CD4-positive, alpha-beta T cell treated with Interleukin-17A for 1 hour (primary cell): ENCODE measurements at places on chromosomes 6 and 20.
A peak's percentile ranks its signal among the peaks of the same experiment; 100 is the strongest.

- no peak for DNase-seq
Measured at GRCh38 chr20:53515749-53516148, 77.9 kb downstream of the ZNF217 start.

GRCh38 chr6:154347981-154348380 is 8.6 kb downstream of the IPCEF1 start:
- no peak for DNase-seq

- DNase-seq, result no peak
Measured at GRCh38 chr20:57620999-57621398, 773 bp upstream of the ZBP1 start.

GRCh38 chr6:42101186-42101657 is 41.2 kb downstream of the C6orf132 start:
- no peak for DNase-seq

DNA sequence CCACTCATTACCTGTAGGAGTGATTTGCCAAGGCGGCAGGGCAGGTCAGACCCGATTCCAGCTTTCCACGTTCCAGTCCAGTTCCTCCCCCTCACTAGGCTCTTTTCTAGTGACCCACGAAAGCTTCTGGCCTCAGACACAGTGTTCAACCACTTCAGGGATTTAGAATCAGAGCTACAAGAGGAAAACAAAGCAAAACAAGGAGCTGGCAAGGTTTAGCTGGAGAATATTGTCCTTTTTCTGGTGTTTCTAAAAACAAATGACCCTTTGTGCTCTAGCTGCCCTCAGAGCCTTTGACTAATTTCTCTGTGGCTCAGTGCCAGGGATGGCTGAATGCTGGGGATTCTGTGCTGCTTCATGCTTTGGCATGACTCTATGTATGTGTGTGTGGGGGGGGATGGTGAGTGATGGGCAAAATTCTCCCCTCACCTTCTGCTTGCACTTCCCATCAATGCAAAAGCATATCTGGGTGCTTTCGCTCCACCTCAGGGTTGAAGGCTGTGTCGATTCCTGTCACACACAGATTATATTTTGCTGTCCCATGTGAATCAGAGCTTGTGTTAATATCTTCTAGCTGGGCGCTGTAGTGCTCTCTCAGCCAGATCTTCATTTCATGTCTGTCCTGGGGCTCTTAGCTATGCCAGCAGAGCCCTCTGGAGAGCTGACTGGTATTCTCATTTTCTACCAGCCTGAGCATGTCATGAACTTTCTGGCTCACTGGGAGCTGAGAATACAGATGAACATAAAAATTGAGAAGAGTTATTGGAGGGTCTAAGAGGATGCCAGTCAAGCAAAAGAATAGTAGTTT is 19.3 kb upstream of the NEDD9 start:
- DNase-seq, result no peak

- no peak for DNase-seq
Measured at GRCh38 chr20:48841875-48842529, 14.2 kb upstream of the PREX1 start.

DNA sequence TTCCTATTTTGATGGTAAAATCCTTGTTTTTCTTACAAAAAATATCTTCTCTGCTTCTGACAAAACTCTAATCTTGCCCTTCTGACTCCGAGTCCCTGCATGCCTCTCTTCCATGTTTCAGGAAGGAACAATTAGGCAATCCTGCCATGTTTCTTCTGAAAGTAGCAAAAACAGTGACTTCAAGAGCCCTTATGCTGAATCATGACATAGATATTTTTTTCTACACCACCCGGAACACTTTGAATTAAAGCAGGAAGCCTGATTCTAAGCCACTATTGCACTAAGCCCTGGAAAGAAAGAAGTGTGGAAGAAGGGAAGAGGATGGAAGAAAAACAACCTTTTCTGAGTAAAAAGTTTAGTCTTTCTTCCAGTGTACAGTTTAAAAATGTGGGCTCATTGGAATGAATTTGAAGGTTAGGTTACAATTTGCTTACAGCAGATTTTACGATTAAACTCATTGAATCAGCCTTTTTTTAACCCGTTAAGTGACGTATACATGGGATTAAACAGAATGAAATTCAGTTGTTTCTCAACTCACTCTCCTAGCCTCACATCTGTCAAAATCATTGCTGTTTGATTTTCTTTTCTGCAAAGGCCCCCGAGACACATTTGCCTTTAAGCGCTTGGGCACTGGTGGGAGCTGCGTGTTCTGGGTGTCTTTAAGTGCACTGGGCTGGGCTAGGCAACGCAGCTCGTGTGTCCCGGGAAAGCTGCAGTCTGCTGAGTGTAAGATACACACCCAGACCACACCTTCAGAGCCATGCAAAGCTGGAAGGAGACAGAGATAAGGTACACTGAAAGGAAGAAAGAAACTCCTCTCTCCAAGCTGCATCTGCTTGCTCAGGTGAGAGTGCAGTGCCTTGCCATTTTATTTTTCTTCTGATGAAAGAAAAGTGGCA is 159.4 kb upstream of the CITED2 start:
- DNase-seq, result no peak

- DNase-seq, result no peak
Measured at GRCh38 chr6:97626671-97627441, 343.8 kb upstream of the MMS22L start.

DNA sequence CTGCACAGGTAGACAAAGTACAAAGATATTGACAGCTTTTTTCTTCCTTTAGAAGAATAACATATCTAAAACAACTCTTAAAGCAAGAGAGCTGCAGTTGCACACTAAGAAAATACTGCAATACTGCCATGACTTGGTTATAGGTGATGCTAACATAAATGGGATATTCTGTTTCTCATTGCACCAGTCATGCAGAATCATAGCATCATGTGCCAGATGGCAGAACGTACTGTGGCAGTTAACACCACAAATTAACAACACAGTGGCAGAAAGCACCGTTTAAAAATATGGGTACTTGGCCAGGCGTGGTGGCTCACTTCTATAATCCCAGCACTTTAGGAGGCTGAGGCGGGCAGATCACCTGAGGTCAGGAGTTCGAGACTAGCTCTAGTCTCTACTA is 7.4 kb downstream of the ASXL1 start:
- DNase-seq, result no peak

DNA sequence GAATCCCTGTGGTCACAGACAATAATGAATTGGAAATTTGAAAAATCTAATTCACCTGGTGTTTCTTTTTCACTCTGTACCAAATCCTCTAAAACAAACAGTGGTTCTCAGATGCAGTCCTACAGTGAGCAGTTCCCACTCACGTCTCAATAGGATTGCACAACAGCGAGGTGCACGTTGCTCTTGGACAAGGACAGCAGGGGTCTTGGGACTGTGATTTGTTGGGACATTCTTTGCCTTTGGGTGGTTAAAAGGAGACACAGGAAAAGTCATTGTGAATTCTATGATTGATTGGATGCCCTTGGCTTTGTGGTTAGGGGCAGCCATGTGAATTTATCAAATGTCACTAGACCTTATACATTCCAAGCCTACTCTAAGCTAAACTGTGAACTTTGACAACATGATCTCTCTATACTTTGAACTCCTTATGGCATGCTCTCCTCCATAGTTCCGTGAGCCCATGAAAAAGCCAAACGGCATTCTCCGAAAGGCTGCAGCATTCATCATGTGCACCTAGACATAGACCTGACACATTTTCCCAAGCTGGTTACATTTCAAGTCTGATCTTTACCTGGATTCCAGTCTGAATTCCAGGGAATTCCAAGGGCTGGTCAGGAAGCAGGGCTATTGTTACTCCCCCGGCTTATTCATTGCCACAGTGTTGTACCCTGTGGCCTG is 647 bp downstream of the UNC93A start:
- no peak for DNase-seq

DNA sequence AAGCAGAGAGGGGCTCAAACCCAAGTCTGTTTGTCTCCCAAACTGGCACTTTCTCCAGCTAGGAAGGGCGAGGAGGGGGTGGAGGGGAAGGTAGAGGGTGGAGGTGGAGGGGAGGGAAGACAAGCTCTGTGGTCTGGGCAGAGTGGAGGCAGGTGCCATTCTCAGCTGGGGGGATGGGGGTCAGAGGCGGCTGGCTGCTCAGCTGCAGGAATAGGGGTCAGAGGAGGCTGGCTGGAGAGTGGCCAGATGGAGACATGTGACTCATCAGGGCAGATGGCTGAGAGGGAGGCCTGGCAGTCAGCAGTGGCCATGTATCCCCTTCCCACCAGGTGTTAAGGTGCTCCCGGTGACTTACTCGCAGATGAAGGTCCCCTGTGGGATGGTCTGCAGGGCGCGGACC is 3.5 kb upstream of the SLC44A4 start:
- DNase-seq, result no peak

- no peak for DNase-seq
Measured at GRCh38 chr6:43916924-43917877, 147.2 kb downstream of the VEGFA start.

DNA sequence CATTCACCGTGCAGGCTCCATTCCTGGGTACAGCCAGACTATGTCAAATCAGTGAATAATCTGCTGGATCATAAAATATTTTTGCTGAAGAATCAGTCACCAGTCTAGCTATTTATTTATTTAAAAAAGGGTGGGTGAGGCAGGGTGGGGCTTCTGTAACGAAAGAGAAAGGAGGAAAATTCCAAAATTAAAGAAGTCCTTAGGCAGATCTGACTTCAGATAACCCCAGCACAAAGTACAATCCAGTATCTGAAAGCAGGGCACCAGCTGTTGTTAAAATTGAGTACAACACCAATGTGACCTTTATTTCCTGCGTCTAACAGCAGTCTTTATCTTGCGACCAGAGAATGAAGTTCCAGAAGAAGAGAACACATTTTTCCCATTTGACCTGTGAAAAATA is 15.7 kb downstream of the FAM8A1 start:
- DNase-seq, result no peak

DNA sequence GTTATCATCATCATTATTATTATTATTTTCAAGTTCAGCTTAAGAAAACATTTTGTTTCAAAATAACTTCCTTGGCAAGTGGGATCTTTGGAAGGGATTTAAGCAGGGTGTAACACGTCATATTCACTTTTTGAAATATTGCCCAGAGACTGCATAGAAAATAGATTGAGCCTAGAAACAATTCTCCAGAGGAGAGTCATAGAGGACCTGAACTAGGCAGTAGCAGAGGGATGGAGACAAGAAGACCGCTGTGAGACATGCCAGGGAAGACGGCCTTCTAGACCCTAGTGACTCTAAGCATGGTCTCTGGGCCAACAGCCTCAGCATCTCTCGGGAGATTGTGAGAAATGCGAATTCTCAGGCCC is 55.5 kb downstream of the EDN1 start:
- DNase-seq, result no peak

GRCh38 chr6:162245830-162246420 is 481.6 kb downstream of the PRKN start:
- no peak for DNase-seq

GRCh38 chr6:90079560-90080490 is 185.6 kb downstream of the GJA10 start:
- DNase-seq, result peak; percentile 20

- DNase-seq, result no peak
Measured at GRCh38 chr6:140059947-140060346, 685.5 kb upstream of the CITED2 start.

GRCh38 chr6:131134220-131134979 is 867 bp upstream of the AKAP7 start:
- DNase-seq, result no peak

GRCh38 chr20:50585678-50586077 is 75.5 kb downstream of the PTPN1 start:
- no peak for DNase-seq

DNA sequence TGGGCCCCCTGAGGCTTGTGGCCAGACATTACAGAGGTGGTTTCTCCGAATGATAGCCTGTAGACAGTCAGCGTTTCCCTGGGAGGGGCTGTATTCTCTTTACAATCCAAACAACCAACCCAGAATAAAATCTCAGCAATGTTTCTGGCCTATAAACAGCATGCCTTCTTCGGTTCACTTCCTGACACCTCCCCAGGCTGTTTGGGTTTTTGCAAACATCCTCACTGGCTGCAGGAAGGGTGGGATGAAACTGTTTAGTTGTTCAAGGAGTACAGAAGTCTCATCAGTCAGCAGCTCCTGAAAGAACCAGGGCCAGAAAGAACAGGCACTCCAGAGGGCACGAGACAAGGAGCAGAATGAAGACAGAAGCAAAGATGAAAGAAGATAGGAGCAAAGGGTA is 350.0 kb downstream of the QKI start:
- no peak for DNase-seq

- DNase-seq, result no peak
Measured at GRCh38 chr6:56757588-56757984, 114.9 kb upstream of the DST start.

GRCh38 chr6:90068264-90068663 is 174.0 kb downstream of the GJA10 start:
- no peak for DNase-seq

DNA sequence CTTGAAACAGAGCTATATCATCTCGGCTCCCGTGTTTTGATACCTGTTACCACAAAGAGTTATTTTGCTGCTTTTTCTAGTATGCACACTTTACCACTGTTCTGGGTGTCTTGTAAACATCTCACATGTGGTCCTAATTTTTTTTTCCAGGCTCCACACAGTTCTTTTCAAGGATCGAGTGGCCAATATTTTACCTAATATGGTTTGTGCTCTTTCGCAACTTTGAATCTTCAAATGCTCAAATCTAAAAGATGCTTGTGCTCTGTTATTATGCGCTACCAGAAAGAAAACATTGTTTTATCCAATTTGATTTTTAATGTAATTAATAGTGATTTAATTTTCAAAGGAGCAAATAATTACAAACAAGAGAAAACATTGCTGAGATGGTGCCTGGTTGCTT is 10.7 kb downstream of the ENPP5 start:
- no peak for DNase-seq

GRCh38 chr6:328136-328670 is 35.9 kb downstream of the DUSP22 start:
- DNase-seq, result no peak

- no peak for DNase-seq
Measured at GRCh38 chr20:19291024-19291817, 78.8 kb downstream of the SLC24A3 start.

DNA sequence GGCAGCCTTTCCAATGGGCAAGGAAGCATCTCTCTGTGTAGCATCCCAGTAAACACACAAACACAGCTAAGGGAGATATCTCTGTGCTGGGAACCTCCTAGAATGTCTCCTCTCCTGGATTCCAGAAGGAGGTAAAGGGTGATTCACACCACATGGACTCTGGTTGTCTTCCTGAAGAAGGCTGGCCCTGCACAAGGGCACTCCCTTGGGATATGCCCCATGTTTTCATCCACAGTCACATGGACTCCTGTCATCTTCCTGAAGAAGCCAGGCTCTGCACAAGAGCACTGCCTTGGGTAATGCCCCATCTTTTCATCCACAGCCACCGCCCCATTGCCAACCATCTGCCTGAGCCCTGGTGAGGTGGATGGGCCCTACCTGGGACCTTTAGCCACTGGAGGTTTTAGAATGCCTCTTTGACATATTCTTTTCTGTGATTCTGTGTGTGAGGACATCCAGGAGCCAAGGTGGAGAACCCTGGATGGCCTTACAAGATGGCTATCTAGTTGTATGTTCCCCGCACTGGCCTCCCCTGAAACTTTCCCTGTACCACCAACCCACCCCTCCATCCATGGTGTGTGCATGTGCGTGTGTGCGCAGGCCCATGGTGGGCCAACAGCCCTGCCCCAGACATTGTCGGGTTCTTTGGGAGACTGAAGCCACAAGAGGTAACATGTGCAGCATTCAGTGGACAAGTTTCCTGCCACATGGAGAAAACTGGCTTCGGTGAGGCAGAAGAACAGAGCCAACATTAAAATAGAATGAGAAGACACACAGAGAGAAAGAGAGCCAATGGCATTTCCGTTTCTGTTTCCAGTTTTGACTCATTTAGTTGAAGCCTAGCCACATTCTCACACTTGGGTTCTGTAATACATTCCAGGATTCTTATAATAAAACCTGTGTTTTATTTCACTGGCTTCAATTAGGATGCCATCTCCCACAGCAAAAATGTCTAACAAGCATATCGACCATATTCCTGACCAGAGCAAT is 110.2 kb upstream of the CST7 start:
- DNase-seq, result no peak
